Immature natural killer cell (primary cell): ENCODE measurements at places on chromosomes 11 and 22.

DNA sequence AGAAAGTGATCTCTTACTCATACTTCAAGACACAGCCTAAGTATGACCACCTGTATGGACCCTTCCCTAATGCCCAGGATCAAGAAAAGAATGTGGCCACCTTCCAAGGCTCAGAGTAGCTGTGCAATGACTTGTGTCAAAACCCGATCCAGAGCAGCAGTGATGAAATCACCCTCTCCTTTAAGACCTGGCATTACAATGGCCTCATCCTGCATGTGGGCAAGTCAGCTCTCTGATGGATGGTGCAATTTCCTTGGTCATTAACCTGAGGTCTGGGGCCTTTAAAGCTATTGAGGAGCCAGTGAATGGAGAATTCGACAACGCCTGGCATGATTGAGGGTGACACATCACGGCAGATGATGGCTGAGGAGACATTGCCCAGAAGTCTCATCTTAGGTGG is 9.1 kb upstream of the TUBA8 start:
- no peak for DNase-seq

DNA sequence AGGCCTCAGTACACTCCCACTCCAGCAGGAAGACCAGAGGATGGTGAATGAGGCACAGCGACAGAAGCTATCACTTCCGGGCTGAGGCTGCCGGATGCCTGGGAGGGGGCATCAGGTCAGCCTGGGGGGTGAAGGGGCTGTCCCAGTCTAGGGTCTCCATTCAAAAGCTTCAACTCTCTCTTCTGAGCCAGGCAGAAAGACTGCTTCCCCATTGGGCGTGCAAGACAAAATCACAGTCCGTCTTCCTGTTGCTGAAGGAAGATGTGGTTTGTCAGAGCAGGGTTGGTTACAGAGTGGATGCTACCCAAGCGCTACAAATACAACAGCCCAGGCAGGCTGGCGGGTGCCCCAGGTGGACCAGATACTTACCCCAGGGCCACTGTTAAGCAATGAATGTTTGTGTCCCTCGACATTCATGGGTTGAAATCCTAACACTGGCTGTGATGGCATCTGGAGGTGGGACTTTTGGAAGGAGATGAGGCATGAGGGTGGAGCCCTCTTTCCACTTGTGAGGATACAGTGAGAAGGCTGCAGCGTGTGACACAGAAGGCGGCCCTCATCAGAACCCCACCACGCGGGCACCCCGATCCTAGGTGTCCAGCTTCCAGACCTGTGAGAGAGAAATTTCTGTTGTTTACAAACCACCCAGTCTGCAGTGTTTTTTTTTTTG is 12.0 kb downstream of the UPK3A start:
- DNase-seq = no peak

DNA sequence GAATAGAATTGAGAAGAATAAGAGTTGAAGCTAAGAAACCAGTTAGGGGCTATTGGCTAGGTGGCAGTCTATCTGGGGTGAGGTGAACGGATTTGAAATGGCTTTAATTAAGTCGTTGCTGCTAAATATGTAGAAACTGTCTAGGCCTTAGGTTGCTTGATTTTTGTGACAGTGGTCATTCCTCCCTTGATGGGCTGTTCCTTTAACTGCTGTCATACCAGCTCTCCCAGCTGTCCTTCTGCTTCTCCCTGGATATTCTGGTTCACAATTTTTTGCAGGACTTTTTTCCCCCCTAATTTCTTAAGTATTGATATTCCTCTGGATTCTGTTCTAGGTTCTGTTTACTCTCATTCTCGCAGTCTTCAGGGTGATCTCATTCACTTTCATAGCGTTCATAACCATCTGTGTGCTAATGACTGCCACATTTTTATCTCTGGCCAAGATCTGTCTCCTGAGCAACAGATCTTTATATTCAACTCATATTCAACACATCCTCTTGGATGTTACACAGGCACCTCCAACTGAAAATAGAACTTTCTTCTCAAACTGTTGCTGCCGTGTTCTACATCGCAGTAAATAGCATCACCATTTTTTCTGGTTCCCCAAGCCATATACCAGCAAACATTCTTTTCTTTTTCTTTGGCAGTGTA is 134.1 kb downstream of the UVRAG start:
- no peak for DNase-seq

DNA sequence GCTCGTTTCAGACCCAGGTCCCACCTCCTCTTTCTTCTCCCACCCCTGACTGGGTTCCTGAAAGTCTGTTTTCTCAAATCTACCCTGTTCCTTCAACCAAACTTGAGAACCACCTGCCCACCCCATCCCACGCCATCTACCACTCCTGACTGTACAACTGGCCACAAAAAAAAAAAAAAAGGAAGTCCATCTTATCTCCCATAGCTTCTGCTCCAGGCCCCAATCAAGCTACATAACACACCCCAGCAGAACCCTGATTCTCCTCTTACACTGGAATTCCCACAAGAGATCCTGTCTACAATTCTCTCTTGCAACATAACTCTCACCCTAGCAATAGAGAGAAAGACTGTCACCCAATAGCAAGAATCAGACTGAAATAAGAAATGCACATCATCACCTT is 39.2 kb upstream of the CHST1 start:
- no peak for DNase-seq

DNA sequence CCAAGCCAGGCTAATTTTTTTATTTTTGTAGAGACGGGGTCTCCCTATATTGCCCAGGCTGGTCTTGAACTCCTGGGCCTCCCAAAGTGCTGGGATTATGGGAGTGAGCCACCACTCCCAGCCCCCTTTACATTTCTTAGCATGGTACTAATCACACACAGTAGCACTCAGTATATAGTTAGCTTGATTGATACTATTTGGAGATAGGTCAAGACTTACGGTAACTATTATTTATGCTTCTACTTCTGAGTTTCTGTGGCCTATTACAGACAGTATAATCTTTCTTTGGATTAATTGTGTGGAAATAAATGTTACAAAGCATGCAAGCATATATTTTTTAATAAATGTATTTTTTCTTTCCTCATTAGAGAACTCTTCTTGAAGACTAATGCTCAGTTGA is 192.2 kb downstream of the UVRAG start:
- no peak for DNase-seq

- DNase-seq = no peak
Measured at GRCh38 chr22:29879753-29880152, 3.2 kb upstream of the MTMR3 start.
